Epithelial cell of umbilical artery (primary cell): ENCODE measurements at places on chromosomes 5 and 9. TPM values are rescaled to one million over a fixed set of nuclear protein-coding genes. Genes with fewer than 3 reads are reported as not detected.

The IL4 gene
- total RNA-seq = not detected in 2 replicates

The SPATA31A6 gene
- total RNA-seq = not detected in 2 replicates

The FGF18 gene
- total RNA-seq = not detected in 2 replicates

The LHX3 gene
- not detected in 2 replicates for total RNA-seq

The DPYSL3 gene
- total RNA-seq = 166 and 174 TPM in 2 replicates

The CDK7 gene
- total RNA-seq = 64.3 and 65.3 TPM in 2 replicates

The NEURL1B gene
- 0.15 and 0.32 TPM in 2 replicates for total RNA-seq

The SLC6A18 gene
- total RNA-seq = not detected in 2 replicates

The PCAT7 gene
- total RNA-seq = not detected in 2 replicates

The CTXN3 gene
- under 0.01 TPM in 1 of 2 replicates, not detected in the other for total RNA-seq

The PCDHB7 gene
- under 0.01 TPM in 1 of 2 replicates, not detected in the other for total RNA-seq

The KIF3A gene
- total RNA-seq = 11.4 and 14.7 TPM in 2 replicates

The EQTN gene
- total RNA-seq = not detected in 2 replicates

The FOCAD gene
- total RNA-seq = 66.4 and 93.9 TPM in 2 replicates

The CYLC2 gene
- not detected in 2 replicates for total RNA-seq

The DMRTA1 gene
- total RNA-seq = 0.30 and 0.32 TPM in 2 replicates

The CDH12 gene
- total RNA-seq = under 0.01 TPM in 1 of 2 replicates, not detected in the other

The PCA3 gene
- total RNA-seq = under 0.01 and 0.30 TPM in 2 replicates

The PKD2L2 gene
- total RNA-seq = not detected in 2 replicates

The TMEM171 gene
- 12.3 and 16.9 TPM in 2 replicates for total RNA-seq

The SHOC1 gene
- total RNA-seq = 0.15 TPM in 1 of 2 replicates, not detected in the other

The PELO gene
- 15.3 and 16.7 TPM in 2 replicates for total RNA-seq

The PDZD2 gene
- total RNA-seq = 5.5 and 9.4 TPM in 2 replicates

The RNF224 gene
- total RNA-seq = not detected in 2 replicates

The NUTM2G gene
- total RNA-seq = not detected in 2 replicates

The FOXD4L5 gene
- total RNA-seq = not detected in 2 replicates

The FCN1 gene
- total RNA-seq = not detected in 2 replicates

The MLANA gene
- total RNA-seq = not detected in 2 replicates

The PCDHB11 gene
- total RNA-seq = under 0.01 and 0.15 TPM in 2 replicates

The SEC61B gene
- total RNA-seq = 94.4 and 139 TPM in 2 replicates

The IFNA13 gene
- not detected in 2 replicates for total RNA-seq

The ZNF608 gene
- 3.2 and 12.2 TPM in 2 replicates for total RNA-seq
